T-helper 17 cell (primary cell): ENCODE measurements at places on chromosomes 2 and 18.

GRCh38 chr2:53445383-53446070, 322.1 kb upstream of the CHAC2 start:
- no peak for DNase-seq

- DNase-seq, result no peak
These were observed 67.3 kb upstream of the LGALSL start for GRCh38 chr2:64386676-64387075.

- no peak for DNase-seq
These were observed 202.1 kb downstream of the RNF144A start for GRCh38 chr2:7119132-7119835.

DNA sequence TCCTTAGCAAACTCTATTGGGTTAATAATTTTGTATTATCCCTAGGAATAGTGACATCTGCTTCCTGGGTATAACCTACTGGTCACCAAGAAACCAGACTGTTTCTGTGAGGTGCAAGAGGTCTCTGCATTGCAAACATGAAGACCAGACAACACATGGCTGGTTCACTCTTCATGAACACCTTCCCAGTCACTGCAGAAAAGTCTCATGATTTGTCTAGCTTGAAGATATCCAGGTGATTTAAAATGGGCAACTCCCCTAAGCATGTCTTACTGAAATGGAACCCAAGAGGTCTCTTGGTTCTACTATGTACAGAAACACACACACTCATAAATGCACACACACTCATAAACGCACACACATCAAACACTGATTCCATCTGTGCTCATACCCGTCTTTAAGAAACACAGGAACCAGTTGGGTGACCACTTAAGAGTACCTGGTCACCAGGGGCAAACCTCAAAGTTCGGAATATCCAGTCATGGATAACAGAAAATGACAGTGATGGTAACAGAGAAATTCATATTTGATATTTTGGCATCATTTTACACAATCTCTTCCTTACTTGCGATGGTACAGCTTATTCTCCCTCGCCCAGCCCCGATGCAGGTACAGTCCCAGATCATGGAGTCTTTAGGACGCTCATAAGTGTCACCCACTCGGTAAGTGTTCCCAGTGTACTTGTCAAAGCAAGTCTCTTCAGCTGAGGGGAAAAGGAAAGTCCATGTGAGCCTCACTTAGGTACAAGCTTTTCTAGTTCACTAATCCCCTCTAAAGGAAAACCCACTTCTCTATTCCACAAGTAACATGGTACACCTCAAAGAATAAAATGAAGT, 2.9 kb downstream of the FN1 start:
- no peak for DNase-seq

DNA sequence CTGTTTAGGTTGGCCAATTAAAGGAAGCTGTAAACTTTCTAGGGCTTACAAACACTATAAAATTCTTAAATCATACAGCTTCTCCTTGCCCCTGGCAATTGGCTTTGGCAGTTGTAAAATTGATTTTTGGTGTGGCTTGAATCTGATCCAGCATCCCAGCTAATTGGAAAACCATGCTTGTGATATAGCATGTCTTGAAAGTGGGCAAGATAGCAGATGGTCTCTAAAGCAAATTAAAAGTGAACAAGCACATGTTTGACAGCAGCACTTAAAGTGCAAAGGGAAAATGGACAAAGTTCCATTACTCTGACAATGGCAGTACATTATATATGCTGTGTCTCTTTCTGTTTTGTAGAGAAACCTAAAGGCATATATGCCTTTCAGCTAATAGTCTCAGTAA, 302.9 kb upstream of the NXPH2 start:
- no peak for DNase-seq

- DNase-seq, result no peak
These were observed 3.7 kb upstream of the TGFA start for GRCh38 chr2:70557171-70557838.

- no peak for DNase-seq
These were observed 212.2 kb downstream of the KCNJ3 start for GRCh38 chr2:154910701-154911100.

- DNase-seq, result no peak
These were observed 50.3 kb downstream of the CCBE1 start for GRCh38 chr18:59646963-59647307.

DNA sequence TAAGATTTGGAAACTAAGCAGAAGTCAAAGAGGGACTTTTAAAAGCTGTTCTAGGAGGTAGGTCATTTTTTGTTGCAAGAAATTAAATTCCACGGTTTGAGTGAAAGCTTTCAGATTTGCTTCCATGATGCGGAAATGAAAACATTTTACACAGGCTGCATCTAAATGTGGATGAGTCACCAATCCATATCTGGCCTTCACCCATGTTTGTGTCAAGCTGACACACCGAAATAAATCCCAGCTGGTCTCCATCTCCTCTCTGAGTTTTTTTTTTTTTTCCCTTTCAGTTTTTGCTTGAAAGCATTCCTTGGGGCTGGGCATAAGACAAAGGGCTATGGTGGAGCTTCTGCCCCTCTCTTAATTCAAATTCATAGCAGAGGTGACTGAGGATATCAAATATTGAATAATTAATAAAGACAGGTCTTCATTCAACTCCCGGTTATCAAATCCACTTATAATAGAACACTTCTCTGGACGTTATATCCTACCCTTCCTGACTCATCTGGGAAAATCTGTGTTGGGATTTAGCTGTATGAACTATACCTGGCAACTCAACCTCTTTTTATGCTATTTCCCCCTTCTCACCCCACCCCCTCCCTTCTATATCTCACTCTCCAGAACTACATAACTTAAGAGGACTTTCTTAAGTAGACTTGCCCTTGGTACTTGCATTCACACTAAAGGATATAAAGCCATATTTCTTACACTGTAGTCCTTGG, 558.3 kb upstream of the GCFC2 start:
- no peak for DNase-seq

GRCh38 chr2:84991404-84992160, 20.6 kb downstream of the KCMF1 start:
- DNase-seq, result no peak

DNA sequence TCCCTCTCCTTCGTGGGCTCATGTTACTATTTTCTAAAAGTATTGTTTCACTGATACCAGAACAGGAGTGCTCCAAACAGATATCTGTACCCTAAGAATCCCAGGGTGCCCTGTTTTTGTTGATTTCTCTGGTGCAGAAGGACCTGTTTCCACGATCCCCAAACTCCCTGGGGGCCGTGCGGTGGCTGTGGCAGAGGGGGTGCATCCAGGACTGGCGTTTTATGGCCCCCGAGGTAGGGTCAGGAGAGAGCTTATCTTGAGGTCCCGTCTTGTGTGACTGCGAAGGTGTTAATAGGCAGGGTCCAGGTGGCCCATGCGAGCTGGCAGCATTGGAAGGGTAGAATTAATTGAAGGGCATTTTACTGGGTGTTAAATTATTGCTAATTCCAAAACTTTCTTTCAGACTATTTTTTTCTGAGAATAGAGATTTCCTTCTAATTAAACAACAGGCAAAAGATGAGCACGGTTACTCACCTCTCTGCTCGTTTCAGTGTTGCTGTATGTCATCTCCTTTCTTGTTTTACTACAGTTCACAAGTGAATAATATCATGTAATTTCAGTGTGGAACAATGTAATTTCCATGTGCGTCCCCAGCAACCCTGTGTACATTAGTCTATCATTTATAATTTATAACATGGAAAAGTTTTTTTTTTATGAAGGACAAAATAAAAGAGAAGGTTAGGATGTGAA, 8.2 kb downstream of the TWIST2 start:
- no peak for DNase-seq

DNA sequence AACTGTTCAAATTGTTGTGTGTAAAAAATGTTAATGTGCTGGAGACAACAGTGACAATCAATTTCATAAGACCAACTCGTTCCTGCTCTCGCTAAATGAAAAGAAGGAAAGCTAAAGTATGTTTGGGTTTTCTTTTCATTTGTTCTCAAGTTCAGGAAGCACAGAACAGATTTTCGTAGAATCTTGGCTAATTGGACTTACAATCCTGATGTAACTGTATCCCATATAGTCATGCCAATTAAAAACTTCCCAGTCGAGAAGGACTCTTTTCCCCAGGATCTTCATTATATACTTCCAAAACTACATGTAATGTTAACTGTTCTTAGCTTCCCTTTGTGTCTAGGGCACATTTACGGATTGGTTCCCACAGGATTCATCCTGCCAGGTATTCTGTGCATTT, 135.4 kb upstream of the ITGB6 start:
- no peak for DNase-seq

- no peak for DNase-seq
These were observed 21.0 kb upstream of the CYRIA start for GRCh38 chr2:16686641-16687040.

DNA sequence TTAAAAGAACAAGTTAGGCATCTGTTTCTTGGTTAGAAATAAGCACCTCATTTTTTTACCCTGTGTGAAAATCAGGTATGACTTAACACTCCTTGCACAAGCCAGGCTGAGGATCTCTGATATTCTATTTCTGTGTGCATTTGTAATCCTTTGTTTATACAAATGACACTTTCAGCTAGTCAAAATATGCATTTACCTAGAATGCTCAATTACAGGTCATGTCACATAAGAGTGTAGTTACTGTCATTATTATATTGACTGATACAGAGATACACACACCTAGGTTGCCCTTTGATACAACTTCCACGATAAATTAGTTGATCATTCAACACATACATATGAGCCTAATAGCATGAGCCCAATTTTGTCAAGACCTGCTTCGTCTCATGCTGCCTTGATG, 144.3 kb downstream of the CHST9 start:
- DNase-seq, result no peak

- DNase-seq, result no peak
These were observed 53.1 kb downstream of the CHRNA1 start for GRCh38 chr2:174711206-174711605.

GRCh38 chr18:10454681-10455557, 484 bp downstream of the APCDD1 start:
- no peak for DNase-seq

- DNase-seq, result no peak
These were observed 31.5 kb upstream of the ATIC start for GRCh38 chr2:215280326-215280725.

DNA sequence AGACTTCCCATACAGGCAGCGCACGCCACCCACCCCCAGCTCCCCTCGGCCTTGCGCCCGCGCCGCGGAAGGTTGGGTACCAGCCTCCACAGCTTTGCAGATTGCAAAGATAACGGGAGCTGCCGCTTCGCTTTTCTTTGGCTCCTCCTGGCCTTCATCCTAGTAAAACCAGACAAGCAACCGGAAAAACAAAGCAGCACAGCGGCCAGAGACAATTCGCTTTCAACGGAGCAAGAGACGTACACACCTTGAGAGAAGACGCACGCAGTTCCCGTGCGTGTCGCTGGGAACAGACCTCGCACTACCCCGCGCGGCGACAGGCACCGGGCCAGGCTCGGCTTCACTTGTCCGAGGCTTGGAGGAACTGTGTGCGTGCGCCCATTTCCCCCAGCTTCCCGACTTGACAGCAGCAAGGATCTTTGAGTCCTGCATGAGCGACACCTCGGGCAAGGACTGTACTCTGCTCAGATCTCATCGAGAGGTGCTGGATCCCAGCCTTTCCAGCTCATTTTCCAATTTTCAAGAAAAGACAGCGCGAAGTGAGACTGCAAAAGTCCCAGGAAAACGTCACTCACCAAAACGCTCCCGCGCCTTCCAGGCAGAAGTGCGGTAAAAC, 964 bp downstream of the ZBTB7C start:
- no peak for DNase-seq

DNA sequence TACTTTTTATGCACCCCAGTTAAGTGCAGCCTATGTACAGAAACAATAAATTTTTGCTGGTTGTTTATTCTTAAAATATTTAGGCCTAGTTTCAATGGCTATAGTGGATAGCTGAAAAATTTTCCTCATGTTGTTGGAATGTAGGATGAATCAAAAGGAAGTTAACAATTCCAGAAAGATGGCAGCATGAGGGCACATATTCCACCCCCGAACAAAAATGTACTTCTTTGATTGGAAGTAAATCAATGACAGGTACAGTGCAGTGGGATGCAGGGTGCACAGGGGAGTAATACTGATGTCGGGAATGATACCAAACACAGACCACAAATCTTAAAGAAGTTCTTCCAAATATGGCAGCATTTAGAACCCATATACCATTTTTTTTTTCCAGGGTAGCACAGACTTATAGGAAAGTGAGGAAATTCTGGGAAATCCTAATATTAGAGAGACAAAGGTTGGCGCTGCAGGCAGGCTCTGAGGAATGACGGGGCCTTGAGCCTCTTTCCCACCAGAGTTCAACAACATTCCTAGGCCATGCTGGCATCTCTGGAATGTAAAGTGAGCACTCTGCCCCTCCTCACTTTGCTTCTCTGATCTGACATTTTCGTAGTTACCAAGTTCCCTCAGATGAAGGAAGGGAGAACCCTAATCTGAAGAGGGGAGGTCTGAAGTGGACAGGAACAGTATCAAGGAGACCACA, 36.6 kb upstream of the IKZF2 start:
- no peak for DNase-seq

GRCh38 chr2:236010920-236011685, 157.1 kb downstream of the GBX2 start:
- no peak for DNase-seq

DNA sequence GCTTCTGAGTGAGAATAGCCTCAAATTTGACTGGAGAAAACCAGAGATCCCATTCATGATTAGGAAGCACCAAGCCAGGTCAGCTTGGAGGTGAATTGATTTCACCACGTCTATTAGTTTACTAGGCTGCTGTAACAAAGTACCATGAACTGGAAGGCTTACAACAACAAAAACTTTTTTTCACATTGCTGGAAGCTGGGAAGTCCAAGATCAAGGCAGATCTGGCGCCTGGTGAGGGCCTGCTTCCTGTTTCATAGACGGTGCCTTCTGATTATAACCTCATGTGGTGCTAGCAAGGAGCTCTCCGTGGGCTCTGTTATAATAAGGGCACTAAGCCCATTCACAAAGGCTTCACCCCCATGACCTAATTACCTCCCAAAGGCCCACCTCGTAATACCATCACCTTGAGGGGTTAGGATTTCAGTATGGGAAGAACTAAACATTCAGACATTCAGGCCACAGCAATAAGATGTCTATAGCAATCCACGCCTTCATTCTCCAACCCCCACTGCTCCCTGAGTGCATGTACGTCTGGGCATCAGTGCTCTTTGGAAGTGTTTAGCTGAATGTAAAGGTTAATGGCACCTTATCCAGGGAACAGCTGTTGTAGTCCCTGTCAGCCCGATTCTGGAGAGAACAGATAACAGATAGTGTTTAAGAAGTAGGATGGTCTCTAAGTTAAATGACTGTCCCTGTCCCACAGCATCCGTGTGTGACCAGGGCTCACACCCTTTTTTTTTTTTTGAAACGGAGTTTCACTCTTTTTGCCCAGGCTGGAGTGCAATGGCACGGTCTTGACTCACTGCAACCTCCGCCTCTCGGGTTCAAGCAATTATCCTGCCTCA, 89.2 kb downstream of the SOCS6 start:
- DNase-seq, result no peak
